Stimulated activated CD4-positive, alpha-beta T cell treated with anti-CD3 and anti-CD28 coated beads, TNF-alpha, amount 100 ng/mL, for 1 hour (primary cell): ENCODE measurements at places on chromosomes 7 and 10.

DNA sequence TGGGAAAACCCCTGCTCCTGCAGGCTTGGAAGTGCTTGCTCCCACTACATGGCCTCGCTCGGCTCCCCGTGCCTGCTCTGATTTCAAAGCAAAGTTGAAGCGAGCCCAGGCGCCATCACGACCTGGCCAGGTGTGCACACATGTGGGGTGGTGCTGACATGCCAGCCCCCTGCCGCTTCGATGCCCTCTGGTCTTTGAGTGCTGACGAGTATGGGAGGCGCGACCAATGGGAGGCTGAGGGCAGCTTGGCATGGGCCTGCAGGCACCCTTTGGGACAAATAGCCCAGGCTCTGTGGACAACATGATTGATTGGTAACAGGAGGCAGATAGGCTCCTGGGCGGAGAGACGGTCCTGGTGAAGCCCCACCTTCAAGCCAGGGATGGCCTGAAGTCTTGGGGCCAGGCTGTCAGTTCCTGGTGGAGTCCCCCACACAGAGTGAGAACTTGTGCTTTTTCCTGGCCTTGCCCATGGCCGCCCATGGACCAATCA is 252.4 kb upstream of the SEMA3A start:
- DNase-seq = no peak

- DNase-seq = no peak
Measured at GRCh38 chr7:101507791-101508252, 121.3 kb downstream of the MYL10 start.

DNA sequence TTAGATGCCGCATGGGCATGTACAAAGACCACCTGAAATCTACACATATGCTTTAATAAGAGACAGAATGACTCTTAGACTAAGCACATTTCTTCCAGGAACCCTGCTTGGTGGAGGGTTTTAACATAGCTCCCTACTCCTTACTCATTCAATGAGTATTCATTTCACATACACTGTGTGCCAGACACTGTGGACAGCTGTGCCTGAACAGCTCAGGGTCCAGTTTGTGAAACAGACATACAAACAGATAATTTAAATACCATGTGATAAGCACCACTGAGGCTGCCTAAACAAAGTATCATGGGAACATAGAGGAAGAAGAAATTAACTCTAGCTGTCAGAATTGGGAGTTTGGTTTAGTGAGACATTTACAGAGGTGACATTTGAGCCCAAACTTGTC is 65.2 kb upstream of the ITPRID1 start:
- no peak for DNase-seq

- DNase-seq = no peak
Measured at GRCh38 chr7:15399441-15399840, 162.4 kb downstream of the AGMO start.

DNA sequence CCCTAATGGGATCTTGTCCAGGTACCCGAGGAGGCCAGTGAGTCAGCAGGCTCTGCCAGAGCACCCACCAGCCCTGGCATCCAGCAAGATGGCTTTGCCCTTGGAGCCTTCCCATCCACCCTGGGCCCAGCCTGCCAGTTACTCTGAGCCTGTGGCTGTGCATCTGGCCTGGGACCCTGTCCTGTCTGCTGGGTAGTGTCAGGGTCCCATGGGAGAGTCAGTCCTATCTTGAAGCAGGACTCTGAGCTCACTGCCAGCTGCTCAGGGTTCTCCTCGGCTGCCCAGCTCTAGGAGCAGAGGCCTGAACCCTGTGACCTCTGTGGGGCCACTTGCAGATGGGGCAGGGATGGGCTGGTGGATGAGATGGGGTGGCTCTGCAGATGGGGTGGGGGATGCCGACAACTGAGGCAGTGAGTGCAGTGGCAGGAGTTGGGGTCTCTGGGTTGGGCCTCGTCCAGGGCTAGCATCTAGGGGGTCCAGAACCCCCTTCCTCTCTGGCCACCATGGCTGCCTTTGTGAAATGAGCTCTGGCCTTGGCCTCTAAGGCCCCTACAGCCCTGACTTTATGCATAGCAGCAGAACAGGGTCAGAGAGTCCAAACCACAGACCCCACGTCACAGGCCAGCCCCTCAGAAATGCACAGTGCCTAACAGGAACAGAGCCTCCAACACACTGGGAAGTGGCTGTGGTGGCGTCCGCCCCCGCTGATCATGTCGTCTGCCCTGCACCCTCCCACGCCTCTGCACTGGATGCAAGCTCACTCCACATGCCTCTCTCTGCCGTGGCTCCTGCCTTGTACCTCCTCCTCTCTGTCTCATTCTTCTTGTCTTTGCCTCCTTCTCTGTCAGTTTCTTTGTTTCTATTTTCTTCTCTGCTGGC is 88.1 kb upstream of the RET start:
- no peak for DNase-seq

GRCh38 chr10:14093730-14094484 is 236.8 kb downstream of the FRMD4A start:
- DNase-seq = no peak

DNA sequence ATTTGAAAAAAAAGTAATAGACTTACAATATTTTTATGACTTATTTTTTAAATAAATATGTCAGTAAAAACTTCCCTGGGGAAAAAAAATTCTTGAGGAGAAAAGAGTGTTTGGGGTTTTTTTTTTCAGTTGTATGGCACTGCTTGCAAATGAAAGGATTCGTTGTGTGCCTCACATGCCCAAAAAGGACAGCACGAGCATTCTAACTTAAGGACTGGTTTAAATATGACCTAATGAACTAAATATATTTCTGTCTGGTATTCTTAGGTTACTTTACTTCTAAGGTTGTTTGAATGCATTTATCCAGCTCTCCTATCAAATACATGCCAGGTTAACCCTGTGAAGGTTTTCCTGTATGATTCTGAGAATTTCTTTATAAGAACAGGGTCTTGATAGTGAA is 988 bp upstream of the CD36 start:
- no peak for DNase-seq

- no peak for DNase-seq
Measured at GRCh38 chr7:33744293-33745075, 160.9 kb upstream of the BMPER start.

- no peak for DNase-seq
Measured at GRCh38 chr10:69504576-69505250, 53.4 kb downstream of the TSPAN15 start.

DNA sequence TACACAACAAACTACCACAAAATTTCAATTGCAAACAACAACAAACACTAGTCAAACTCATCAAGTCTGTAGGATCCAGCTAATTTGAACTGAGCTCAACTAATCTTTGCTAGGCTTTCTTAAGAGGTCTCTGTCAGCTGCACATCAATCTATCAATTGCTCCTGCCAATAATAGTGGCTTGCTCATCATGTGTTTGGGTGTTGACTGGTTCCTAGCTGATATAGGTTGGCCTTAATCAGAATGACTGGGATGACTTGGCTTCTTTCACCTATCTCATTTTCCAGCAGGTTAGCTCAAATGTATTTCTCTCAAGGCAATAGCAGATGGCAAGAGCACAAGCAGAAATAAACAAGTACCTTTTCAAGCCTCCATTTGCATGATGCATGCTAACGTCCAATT is 370.3 kb upstream of the NFE2L3 start:
- no peak for DNase-seq

DNA sequence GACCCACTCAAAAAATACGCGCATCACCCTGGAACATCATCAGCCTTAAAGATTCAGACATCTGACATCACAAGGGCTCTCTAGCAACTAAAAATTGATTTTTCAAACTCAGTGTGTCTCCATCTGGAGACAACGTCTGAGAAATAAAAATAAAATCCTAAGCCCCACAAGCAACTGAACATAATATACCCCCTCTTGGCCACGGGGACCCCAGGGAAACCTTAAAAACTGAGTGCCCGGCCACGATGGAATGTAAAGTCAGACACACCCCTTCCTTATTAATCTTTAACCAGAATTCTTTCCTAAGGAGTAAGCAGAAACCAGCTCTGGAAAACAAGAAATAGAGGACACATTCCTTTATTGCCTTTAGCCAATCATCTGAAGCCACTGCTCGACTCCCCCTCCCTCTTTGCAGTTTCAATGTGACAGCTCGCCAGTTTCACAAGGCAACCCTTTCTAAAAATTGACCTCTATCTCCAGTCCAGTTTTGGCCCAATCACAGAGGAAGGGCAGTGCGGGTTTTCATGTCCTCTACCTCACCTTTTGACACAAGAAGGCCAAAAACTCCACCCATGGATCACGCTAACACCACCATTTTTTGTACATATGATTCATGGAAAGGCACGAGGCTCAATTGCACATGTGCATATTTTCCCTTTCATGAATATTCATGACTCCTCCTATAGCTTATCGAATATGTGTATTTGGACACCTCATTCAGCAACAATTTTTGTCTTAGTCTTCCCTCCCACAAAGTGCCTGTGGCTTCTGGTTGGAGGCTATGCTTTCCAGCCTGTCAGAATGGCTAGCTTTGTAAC is 24.2 kb downstream of the IFIT3 start:
- no peak for DNase-seq

DNA sequence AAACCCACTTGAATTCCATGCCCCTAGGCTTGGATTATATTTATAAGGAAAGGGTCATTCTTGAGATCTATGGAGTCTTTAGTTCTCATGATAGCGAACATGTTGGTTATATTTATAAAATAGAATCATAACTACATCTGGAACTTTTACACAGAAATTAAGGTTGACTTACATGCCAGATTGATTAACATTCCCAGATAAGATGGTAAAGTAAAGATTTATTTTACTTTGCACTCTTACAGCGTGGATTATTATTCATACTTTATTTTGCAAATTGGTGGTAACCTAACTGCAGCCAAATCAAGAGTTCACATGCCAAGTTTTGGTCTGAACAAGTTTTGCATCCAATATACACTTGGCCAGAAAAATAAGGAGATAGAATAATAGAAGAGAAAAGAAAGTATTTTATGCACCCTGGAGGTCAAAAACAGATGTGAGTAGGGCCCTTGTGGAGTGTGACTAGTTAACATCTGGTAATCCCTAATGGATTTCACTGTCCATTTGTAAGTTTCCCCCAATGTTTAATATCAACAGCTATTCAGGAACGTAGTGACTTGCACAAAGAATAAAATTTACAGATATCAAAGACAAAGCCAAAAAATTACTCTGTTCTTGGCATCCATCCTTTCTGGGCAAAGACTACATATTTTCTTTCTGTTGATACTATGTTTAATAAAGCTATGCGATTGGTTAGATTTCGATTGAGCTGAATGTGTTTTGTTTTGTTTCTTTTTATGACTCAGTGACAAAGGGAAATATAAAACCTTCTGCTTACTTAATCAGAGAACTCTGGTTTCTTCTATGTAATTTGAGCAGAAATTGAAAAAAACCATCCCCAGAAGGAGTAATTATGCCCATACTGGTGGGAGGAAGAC is 10.1 kb upstream of the TMEM26 start:
- DNase-seq = no peak

DNA sequence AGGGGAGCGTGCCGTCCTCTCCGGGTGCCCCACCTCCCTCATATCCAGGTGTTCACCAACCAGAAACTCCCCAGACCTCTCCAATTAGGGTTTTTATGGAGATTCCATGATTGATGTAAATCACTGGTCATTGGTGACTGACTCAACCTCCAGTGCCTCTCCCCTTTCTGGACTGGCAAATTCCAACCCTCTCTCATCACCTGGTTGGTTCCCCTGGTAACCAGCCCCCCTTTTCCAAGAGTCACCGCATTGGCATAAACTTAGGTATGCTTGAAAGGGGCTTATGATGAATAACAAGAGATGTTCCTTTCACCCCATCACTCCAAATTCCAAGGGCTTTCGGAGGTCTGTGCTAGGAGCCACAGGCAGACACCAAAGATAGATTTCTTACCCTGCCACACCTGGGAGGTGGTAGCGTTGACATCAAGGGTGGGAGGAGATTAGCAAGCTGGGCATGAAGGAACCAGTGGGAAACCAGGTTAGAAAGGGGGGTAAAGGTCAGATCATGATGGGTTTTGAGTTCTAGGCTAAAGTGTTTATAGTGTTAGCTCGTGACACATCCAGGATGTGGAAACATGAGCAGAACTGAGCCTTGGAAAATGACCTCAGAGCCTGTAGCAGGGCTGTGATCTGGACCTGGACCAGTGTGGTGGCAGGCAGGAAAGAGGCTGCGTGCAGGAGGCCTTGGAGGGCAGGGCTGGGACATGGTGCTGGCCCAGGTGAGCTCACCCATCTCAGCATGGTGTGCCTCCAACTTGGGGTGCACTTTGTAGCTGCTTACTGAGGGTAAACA is 45.1 kb downstream of the CAMK1D start:
- no peak for DNase-seq

DNA sequence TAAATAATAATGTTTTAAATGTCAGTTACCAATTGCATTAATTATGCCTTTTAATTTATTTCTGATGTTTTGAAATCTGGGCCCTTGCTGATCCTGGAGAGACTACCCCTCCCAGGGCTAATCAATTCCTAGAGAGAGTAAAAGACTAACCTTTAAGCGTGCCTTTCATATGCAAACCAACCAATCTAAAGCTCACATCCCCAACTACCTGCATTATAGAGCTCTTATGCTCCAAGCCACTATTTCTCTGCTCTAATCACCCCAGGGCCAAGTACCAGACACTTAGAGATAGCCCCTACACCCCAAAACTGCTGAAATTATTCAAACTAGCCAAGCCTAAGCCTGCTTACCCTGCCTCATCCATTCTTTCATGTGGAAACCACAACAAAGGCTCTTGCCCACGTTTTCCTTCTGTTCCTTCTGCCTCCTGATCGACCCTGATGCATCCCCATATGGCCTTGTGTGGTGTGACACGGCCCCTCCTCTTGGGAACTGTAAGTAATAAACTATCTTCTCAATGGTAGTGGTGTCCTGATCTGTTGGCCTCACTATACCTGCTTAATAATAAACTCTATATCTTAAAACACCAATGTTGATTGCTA is 97.7 kb downstream of the HIBADH start:
- no peak for DNase-seq

GRCh38 chr10:112643600-112644264 is 196.7 kb downstream of the VTI1A start:
- DNase-seq = no peak

DNA sequence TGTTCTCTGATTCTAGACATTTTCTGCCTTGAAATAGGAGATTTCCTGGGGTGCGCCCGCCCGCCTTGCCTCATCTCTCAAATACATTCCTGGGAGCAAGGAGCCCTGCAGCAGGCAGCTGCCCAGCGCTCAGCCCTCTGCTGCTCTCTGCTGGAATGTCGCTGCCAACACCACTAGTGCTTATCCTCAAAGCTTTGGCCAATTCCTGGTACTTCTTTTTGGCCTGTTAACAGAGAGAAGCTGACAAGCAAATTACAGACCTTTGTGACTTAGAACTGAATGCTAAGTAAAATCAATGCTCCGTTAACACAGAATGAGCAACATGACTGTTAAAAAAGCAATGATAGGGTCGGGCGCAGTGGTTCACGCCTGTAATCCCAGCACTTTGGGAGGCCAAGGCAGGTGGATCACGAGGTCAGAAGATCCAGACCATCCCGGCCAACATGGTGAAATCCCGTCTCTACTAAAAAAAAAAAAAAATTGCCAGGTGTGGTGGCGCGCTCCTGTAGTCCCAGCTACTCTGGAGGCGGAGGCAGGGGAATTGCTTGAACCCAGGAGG is 41.9 kb upstream of the SYPL1 start:
- DNase-seq = peak; percentile 55

- peak; percentile 28 for DNase-seq
Measured at GRCh38 chr10:77836299-77836820, 90.2 kb downstream of the DLG5 start.

- no peak for DNase-seq
Measured at GRCh38 chr7:131007439-131008330, 273.7 kb upstream of the KLF14 start.

GRCh38 chr10:26485150-26485941 is 47.2 kb downstream of the APBB1IP start:
- no peak for DNase-seq
